Stimulated activated CD4-positive, alpha-beta T cell treated with anti-CD3 and anti-CD28 coated beads, TNF-alpha, amount 100 ng/mL, for 4 hours (primary cell): ENCODE measurements at places on chromosomes 1 and 21.

DNA sequence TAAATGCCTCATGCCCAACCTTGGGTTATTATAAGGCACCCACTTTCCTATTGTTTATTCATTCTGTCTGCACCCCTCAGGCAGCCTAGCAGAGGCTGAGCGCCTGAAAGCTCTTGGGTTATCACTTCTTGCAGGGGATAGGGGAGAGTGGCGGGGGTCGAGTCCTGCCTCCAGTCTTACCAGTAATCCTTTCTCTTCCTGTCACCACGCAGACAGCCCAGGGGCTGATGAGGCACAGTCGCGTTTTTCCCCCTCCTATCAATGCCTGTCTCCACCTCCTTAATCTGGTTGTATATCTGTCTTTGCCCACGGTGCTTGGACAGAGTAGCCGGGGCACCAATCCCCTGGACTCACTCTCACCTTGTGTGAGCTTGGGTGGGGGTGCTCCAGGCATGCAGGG, 733.1 kb downstream of the MATN1 start:
- no peak for DNase-seq

GRCh38 chr1:162663589-162664106, 31.4 kb downstream of the DDR2 start:
- DNase-seq = no peak

DNA sequence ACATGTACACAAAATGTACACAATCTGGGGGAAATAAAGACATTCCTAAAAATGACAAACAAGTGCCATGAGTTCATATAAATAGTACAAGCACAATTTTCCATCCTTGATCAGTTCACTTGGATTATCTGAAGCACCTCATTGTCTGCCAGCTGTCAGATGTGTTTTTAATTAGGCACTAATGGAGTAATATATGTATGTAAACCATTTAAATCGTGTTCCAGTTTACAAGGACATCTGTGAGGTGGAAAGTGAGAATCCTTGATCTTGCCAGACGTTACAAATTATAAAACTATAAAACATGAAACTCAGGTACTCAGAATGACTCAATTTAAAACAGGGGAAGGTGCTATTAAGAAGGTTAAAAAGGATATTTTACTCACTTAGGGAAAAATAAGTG, 1312.2 kb downstream of the PLA2G4A start:
- DNase-seq = no peak

- DNase-seq = no peak
Measured at GRCh38 chr1:15410223-15410883, 665 bp downstream of the EFHD2 start.

DNA sequence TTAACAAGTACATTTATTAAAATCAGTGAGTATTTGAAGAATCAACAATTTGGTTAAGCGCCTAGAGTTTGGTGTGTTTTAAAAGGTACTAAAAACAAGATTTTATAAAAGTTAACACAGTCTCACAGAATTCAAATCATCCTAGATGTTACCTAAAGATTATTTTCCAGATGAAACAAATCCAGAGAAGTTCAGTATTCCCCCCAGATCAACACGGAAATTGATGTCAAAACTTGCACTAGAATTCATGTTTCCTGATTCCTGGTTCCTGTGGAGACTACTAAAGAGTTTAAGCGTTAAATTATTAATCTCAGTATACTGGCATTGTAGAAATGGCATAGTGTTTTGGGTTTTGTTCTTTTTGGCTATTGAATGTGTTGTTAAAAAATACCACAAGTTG, 1.4 kb downstream of the PTBP2 start:
- no peak for DNase-seq

DNA sequence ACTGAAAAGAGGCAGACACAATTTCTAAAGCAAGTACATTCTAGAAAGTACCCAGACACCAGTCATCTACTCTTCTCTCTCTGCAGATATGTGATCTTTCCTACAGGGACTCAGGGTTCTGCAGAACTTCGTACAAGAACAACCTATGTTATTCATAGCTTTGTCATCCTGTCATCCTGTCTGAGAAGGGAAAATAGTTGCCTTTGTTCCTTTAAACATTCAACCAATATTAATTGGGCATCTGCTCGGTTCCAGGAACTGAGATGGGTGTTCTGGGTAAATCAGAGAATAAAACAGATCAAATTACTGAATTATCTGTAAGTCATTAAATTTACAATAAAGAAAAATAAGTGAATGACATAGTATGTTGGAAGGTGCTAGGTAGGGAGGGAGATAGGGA, 504.9 kb downstream of the MATN1 start:
- DNase-seq = no peak

GRCh38 chr1:232630047-232630893, at the start of gene SIPA1L2:
SIPA1L2 (minus strand) TSS chr1:232630133; CDS start chr1:232515339, 114,794 bp downstream.
- DNase-seq = peak; percentile 75

DNA sequence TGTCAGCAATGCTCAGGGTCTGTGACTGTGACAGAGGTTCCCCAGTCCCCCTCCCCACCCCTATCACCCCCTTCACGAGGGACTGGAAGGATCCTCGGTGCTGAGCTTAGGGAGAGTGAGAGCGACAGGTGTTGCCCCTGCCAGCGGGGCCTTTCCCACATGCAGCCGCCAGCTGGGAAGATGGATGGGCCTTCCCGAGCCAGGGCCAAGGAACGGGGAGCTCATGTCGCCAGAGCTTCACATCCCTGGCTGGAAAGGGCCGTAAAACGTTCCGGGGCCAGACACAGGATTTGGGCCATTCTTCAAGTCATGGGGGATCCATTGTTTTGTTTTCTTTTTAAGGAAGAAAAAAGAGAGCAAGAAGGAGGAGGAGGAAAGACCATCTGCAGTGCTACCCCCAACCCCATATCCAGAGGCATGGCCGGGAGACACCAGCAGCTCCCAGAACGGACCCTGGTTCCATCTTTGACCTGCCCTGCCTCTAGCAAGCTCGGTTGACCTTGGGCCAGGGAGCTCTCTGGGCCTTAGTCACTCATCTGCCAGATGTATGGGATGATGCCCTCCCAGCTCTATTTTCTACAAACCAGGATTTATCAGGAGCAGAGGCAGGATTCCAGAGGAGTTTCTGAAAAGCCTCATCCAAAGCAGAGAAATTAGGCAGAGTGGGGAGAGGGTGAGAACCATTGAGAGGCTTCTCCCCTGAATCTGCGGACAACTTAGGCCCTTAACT, 54.1 kb downstream of the TAS1R2 start:
- DNase-seq = no peak

DNA sequence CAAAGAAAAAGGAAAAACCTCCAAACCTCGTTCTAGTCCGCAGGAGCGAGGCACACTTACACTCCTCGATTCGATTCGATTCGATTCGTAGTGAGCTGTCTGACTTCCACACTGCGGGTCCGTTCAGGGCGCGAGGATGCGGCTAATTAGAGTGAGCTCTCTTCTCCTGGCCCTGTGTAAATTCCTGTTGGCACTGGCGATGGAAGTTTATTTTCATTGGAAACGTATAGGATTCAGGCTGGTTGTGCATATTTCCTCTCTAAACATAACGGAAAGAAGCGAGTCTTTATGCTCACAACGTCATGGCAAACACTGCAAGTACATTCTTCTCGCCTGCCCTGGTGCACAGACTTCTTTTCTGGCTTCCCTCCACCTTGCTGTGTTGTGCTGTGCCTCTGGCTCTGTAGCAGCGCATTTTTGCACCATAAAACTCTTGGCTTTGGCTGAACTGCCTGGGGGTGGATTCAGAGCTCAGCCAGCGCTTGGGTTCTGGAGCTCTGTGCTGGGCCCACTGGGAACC, 2.7 kb downstream of the HUNK start:
- no peak for DNase-seq

DNA sequence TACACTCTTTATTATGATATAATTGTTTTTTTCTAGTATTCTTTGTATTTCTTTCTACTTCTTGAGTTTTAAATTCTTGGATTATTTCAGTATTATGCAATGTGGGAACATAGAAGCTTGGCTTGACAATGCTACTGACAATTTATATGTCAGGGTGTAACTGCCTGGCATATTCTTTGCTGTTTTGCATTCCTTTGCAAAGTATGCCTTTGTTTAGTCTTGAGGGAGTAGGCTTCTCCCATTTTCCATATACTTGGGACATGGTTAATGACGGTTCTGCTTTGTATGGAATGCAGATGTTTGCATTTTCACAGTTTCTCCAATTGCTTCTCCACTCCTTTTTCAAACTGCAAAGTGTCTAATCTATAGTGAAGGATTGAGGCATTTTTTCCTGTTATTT, 109.8 kb downstream of the HMCN1 start:
- DNase-seq = no peak

- no peak for DNase-seq
Measured at GRCh38 chr1:148315071-148315811, 163.2 kb upstream of the NBPF11 start.

- no peak for DNase-seq
Measured at GRCh38 chr1:216750031-216750627, 26.9 kb upstream of the ESRRG start.

GRCh38 chr1:183879966-183880365, 75.0 kb downstream of the RGL1 start:
- no peak for DNase-seq

DNA sequence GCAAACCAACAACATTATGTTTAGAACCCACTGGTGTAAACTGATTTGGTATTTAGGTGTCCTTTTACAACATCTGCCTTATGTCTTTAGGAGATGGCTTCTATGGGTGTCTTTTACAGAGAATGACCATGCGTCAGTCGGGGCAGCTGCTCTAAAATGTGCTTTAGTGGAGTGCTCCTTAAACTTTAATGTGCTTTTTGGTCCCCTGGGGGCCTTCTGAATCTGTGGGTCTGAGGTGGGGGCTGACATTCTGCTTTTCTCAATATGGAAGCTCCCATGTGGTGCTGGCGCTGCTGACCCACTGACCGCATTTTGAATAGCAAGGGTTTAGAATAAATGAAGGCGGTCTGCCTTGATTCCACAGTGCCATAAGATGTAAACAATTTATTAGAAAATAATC, 173.2 kb upstream of the B3GALT2 start:
- DNase-seq = no peak

DNA sequence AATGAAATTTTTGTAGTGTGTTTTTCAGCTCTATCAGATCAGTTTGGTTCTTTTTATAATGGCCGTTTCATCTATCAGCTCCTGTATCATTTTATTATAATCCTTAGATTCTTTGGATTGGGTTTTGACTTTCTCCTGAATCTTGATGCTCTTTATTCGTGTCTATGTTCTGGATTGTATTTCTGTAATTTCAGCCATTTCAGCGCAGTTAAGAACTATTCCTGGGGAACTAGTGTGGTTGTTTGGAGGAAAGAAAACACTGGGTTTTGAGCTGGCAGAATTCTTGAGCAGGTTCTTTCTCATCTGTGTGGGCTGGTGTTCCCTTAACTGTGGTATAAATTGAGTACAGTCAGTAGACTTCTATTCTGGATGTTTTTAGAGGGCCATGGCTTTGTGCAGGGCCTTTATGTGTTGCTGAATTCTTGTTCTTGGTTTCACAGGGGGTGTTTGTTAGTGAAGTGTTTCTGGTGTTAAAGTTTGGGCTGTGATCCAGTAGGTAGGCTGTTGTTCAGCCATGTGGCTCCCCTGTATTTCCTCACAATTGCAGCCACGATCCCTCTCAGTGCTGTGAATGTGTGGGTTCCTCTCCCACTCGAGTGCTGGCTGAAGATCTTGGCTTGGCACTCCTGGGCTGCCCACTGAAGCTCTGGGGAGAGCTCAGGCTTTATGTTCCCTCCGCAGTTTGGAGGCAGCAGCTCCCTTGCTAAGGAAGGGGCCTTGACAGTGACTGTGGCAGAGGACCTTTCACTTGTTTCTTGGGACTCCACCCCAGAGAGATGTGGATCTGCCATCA, 56.0 kb upstream of the CCDC190 start:
- DNase-seq = no peak

DNA sequence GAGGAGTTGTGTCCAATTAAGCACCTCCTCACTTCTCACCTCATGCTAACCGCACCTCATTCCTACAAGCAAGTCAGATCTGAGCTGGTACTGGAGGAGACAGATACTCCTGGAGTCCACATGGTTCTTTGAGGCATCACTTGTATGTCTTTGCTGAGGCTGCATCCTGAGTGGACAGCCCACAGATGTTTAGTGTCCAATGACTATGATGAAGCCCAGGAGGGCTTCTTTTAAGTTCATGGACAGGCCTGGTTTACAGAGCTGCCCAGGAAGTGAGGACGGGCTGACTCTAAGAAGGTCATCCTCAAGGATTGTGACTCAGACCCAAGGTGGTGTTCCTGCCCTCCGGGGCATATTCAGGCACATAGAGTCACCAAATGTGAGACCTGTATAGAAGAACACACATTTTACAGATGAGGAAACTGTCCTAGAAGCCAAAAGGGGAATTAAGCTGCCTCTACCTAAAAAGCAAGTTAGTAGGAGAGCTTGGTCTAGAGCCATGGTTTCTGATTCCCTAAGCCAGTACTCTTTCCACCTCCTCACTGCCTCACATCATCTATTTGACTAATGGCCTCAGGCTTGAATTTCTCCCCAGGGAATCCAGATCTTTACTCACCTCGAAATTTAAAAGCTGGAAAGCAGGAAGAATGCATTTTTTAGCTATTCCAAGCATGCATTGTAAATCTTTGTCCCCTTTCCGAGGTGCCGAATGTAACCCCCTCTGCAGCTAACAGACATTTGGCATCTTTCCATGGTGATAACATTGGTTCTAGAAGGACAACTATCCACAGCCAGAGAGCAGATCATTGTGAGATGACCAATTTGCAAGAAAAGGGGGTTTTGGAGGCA, 228.1 kb downstream of the OMA1 start:
- DNase-seq = no peak

DNA sequence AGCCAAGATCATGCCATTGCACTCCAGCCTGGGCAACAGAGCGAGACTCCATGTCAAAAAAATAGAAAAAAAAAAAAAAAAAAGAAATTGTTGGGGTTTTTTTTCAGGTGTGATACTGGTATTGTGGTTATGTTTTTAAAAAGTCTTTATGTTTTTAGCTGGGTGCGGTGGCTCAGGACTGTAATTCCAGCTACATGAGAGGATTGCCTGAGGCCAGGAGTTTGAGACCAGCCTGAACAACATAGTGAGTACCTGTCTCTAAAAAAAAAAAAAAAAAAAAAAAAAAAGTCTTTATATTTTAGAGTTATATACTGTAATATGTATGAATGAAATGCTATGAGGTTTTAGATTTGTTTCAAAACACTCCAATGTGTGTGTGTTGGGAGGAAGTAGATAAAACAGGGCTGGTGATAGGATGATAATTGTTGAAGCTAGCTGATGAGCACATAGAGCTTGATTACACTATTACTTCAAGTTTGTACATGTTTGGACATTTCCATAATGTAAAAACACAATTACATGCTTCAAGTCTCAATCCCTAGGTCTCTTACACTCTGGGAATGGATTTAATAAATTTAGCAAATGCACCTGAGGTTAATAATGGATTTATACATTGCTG, 30.2 kb upstream of the ATP5PO start:
- DNase-seq = no peak

DNA sequence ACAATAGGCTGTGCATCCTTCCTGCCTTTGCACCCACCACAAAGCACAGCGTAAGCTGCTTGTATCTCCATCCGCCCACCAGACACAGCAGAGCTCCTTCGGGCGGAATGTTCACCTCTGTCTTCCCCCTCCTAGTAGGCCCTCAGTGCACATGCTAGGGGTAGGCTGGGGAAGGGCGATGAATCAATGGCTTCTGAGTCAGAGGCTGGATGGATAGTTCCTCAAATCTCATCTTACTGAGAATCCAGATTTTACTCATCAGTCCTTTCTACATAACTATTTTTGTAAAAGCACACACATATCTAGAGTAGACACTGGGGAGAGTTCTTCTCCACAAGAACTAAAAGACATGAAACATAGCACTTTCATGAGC, 73.8 kb downstream of the BCAR3 start:
- DNase-seq = no peak

GRCh38 chr1:6459850-6460265, 6.1 kb downstream of the TNFRSF25 start:
- peak; percentile 32 for DNase-seq

- DNase-seq = no peak
Measured at GRCh38 chr1:925561-926421, 2.1 kb downstream of the SAMD11 start.

- DNase-seq = no peak
Measured at GRCh38 chr1:41243079-41243385, 926 bp upstream of the SCMH1 start.
